Central memory CD4-positive, alpha-beta T cell (primary cell): ENCODE measurements at places on chromosomes 2 and 18.

GRCh38 chr2:237404413-237404812, 9.6 kb downstream of the COL6A3 start:
- no peak for DNase-seq

DNA sequence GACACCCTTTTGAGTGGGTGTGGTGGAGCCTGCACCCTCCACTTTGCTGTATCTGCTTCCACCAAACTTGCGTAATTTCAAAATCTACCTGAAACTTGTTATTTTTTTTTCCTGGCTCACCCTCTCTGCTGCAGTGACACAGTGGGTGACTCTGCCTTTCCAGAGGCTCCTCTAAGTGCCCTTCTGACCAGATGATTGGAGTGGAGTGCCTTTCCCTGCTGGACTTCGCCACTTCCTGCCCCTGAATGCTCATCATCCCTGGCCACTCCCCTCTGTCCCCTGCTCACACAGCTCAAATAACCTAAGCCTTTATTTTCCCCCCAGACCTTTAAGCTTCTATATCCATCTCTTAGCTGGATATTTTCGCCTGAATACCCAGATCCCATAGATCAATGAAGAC, 777.5 kb upstream of the ID2 start:
- no peak for DNase-seq

GRCh38 chr2:174376967-174377366, 18.6 kb upstream of the SCRN3 start:
- DNase-seq, result no peak

DNA sequence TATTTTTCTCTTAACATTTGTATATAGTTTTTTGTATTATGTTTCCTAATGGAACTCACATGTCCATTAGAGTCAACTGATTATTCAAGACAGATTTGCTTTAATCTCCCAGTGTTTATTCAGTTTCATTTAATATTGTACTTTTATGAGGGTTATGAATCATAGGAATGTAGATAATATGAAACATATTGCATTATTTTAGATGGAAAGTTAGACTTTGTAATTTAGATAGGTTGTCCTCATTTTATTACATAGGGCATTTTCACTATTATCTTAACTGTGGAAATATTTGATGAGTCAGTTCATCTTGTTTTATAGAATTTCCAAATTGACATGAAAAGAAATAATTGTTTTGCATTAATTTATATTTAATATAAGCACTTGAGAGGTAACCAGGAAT, 240.8 kb downstream of the PLCL1 start:
- no peak for DNase-seq

GRCh38 chr18:6865251-6865650, 135.7 kb downstream of the ARHGAP28 start:
- no peak for DNase-seq

DNA sequence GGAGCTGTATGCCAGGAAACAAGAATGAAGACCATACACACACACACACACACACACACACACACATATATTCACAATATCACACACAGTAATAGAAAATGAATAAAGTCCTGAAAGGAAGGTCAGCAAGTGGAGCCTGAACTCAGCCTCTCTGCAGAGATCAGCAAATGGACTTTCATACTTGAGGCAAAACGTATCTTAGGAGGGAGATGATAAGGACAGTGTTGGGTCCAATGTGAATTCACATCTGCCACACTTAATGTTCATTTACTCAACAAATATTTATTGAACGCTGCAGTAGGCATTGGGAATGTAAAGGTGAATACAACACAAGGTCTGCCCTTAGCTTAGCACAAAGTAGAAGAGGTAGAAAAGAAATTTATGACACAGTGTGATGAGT, 2.7 kb upstream of the MTLN start:
- DNase-seq, result no peak

- no peak for DNase-seq
These were observed 51.0 kb downstream of the AQP12A start for GRCh38 chr2:240742602-240743095.

DNA sequence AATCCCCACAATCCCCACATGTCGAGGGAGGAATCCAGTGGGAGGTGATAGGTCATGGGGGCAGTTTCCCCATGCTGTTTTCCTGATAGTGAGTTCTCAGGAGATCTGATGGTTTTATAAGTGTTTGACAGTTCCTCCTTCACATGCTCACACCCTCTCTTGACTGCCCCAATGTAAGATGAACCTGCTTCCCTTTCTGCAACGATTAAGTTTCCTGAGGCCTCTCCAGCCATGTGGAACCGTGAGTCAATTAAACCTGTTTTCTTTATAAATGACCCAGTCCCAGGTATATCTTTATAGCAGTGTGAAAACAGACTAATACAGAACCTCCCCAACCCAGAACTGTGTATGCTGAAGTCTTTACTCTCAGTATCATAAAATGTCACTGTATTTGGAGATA, 289.5 kb upstream of the MMADHC start:
- no peak for DNase-seq

GRCh38 chr2:231163011-231163410, 35.4 kb upstream of the ARMC9 start:
- no peak for DNase-seq

GRCh38 chr2:212711856-212712255, 173.3 kb upstream of the ERBB4 start:
- DNase-seq, result no peak

GRCh38 chr2:44560941-44561340, 199.2 kb downstream of the CAMKMT start:
- no peak for DNase-seq

DNA sequence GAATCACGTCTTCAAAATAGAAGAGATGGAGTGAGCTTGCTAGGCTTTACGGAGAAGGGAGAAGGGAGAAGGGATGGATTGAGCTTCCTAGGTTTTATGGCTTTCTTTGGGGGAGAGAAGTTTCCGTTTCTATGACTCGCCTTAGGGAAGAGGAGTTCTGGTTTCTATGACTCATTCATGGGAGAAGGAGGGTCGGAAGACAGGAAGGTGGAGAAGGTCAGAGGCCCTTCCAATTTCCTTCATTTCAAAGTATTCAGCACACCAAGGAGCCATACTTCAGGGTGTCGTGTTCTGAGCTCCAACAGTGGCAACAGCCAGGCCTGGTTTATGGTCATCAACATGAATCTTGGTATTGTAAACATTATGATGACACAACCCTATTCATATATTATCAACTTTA, 284.7 kb upstream of the VWC2L start:
- no peak for DNase-seq

- no peak for DNase-seq
These were observed 13.4 kb upstream of the PAX3 start for GRCh38 chr2:222311978-222312738.
